ENCODE measurements at places on chromosomes 13 and 19.

DNA sequence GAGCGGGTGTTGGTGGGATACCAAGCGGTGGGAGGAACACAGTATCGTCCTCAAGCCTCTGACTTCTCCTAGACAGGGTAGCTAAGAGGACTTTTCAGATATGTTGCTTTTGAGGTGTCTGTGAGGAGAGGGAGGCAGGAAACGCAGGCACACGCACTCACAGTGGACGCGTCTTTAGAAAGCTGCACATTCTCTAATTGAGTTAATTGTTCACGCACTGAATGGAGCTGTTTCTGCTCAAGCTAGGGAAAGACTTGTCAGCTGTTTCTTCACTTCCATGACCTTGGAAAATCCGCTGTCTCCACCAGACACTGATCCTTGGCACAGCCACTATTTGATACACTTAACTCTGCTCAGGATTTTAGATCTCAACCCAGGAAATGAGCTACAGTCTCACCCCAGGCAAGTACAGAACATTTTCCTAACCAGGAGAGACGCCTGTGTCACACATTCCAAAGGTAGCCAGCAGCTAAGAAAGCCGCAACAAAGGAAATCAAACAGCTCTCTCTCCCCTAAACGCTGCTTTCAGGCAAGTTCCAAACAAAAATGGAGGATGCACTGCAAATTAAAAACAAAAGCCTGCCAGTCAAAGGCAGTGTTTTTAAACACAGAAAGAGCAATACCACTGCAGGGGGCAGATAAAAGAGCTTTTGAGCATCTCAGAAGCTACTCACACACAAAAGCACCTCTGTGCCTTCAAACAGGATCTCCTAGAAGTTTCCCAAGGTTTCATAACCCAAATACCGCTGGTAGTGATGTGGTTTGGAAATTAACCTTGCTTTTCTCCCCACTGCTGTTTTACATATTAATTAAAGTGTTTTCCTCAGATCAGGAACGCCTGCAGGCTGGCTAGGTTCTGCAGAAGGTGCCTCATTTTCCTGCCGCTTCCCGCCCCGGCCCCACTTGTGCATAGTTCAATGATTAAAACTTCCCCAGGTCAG is 57.3 kb downstream of the IRS2 start:
- no peak for DNase-seq

- DNase-seq, result no peak
Measured at GRCh38 chr19:33300009-33300893, 2.1 kb downstream of the CEBPA start.

DNA sequence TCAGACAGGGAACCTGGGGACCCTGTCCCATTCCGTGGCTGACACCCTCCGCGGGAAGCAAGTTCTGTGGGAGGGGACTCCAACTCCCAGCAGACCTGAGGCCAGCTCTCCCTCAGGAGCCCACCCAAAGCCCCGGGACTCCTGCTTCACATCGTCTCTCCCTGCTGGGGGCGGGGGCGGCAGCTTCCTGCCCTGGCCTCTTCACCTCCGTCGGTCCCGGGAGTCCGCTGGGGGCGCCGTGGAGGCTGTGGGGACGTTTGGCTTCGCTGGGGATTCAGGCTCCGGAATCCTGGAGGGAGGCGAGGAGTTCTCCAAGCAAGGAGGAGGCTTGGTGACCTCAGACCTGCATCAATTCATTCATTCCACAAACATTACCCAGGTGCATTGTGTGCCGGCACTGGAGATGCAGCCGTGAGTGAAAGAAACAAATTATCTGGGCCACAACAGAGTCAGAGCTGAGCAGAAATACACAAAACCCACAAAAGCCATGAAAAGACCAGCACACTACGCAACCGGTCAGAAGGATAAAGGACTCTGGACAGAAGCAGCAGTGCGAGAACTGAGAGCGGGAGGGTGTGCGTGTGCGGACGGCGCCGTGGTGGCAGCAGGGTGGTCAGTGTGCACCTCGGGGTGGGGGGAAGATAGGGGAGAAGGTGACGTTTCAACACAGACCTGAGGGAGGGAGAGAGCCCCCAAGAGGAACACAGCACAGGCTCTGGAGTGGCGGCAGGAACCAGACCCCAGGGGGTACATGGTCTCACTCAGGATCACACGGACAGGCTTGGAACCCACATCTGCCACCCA is 19.0 kb downstream of the EPS8L1 start:
- no peak for DNase-seq

- DNase-seq, result no peak
Measured at GRCh38 chr19:53828531-53828930, 4.4 kb upstream of the NLRP12 start.

DNA sequence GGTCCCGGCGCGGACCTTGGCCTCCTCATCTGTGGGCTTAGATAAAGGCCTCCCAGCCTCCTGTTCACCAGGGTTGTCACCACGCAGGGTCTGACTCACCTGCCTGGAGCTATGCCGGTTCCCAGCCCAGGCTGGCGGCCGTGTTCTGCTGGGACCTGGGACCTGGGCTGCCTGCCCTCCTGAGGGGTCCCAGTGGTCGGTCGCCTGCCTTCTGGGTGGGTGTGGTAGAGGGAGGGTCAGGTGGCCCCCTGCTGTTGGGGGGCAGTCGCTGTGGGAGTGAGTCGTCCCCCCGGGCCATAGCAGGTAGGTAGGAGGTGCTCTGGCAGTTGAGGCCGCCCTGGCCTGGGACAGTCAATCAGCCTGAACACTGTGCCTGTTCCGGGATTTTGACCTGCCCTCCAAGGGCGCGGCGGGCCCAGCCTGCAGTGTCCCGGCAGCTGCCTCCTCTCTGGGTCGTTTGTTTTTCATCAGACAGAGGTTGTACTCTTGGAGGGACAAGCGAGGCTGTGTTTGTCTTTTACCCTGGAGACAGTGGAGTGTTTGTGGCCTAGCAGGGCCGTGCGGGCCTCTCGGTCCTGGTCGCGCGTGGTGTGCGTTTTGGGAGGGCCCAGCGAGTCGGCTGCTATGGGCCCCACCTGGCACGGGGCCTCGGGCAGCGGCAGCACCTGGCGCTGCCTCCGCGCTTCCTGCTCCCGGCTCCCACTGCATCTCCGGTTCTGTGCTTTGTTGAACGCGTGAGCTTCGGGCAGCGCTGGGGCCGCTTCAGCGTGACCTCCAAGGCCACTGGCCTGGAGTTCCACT is 2.6 kb downstream of the ADAT3 start:
- DNase-seq, result no peak

- no peak for DNase-seq
Measured at GRCh38 chr13:49026851-49027250, 51.1 kb downstream of the FNDC3A start.

DNA sequence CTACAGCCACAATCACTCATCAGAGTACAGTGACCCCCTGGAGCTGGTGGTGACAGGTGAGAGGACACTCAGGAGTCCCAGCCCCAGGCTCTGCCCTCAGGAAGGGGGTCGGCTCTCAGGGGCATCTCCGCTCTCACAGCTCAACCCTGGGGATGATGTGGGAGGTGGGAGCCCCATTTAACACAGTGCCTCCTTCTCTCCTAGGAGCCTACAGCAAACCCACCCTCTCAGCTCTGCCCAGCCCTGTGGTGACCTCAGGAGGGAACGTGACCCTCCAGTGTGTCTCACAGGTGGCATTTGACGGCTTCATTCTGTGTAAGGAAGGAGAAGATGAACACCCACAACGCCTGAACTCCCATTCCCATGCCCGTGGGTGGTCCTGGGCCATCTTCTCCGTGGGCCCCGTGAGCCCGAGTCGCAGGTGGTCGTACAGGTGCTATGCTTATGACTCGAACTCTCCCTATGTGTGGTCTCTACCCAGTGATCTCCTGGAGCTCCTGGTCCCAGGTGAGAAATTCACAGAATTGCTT is 1.0 kb downstream of the LILRA2 start:
- no peak for DNase-seq

- DNase-seq, result no peak
Measured at GRCh38 chr13:80030491-80030890, 310.4 kb downstream of the SPRY2 start.

GRCh38 chr19:18939922-18940768 is 872 bp downstream of the HOMER3 start:
- no peak for DNase-seq

GRCh38 chr19:848386-848921 is 3.6 kb upstream of the ELANE start:
- no peak for DNase-seq

DNA sequence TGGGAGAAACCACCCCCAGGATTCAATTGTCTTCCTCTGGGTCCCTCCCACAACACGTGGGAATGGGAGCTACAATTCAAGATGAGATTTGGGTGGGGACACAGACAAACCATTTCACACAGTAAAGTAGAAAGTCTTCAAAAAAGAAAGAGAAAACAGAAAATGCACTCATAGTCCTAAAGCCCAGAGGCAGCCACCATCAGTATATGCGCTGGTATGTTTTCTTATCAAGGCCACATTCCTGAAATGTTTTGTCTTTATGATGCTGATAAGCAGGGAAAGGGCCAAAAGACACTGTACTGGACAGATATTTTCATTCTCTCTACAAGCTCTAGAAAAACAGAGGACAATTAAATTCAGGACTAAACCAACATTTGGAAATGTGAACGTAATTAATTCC is 375.8 kb upstream of the TSHZ3 start:
- no peak for DNase-seq

DNA sequence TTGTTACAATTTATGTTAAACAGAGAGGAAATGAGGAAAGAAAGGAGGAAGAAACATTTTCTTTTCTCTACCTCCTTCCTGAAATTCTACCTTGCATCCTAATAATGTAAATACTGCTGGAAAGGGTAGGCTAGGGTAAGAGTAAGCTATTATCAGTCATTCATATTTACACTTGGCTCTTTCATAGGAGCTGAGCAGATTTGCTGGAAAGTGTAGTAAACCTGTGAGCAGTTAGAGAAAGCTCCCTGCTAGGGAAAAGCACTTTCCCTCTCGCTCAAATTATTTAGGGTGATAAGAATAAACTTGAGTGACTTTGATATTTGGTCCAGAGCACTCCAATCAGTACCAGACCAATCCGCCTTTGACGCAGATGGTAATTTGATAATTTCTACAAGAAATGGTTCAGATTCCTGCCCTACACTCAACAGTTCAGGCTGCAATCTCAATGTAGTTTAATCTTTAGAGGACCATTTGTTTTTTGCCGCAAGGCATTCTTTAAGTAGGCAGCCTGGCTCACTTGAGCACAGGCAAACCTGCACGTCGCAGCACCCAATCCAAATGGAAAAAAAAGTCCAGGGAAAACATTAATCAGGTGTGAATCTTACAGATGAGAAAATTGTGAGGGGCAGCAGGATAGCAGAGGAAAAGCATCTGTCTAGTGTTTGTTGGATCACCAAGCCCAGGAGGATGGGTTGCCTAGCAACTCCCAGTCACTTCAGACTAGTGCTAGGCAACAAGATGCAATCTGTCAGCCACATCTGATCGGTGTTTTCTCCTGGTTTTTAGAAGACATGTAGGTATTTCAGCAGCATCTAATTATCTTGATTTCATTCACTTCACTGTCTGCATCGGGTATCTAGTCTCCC is 68.6 kb upstream of the KL start:
- DNase-seq, result no peak

Data from CD8-positive, alpha-beta T cell (primary cell).